ENCODE measurements at places on chromosomes 13 and 19.

- DNase-seq: no peak
Measured at GRCh38 chr19:19270749-19271571, 2.1 kb downstream of the TM6SF2 start.

GRCh38 chr13:37868691-37869505 is 674 bp downstream of the TRPC4 start:
- DNase-seq: no peak

GRCh38 chr13:44211286-44211685 is 162.3 kb upstream of the SERP2 start:
- no peak for DNase-seq

DNA sequence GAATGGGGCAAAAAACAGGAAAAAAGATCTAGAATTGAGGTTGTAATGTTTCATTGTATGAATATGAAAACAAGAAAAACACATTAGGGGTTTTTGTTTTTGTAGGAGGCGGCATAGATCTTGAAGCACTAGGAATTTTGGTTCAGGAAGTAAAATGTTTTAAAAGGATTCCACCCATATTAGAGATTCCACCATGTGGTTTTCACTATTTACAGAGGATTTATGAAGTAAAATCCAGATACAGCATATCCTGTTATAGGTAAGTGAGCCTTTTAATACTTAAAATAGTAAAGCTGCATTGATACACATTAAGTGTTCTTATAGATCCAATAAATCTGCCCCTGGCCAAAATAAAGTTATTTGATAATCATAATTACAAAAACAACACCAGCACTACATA is 61.4 kb downstream of the MICU2 start:
- no peak for DNase-seq

- no peak for DNase-seq
Measured at GRCh38 chr13:98446234-98446621, 130.7 kb downstream of the STK24 start.

- DNase-seq: no peak
Measured at GRCh38 chr19:14479309-14479974, 4.3 kb upstream of the PTGER1 start.

DNA sequence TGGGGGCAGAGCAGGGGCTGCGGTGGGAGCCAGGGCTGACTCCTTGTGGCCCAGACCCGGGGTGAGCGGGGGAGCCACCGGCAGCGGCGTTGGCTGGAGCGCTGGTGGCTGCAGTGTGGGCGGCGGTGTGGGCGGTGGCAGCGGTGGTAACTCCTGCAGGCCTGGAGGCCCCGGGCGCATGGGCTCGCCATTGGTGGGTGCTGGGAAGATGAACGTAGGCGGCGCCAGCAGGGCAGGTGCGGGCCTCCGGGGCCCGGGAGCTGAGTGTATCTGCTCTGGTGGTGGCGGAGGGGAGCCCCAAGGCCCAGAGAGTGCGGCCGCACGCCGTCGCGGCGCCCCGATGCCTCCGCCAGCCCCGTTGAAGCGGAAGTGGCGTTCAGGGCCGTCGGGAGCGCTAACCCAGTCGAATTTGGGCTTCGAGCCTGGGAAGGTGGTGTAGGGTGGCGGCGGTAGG is 2.0 kb downstream of the GGN start:
- no peak for DNase-seq

DNA sequence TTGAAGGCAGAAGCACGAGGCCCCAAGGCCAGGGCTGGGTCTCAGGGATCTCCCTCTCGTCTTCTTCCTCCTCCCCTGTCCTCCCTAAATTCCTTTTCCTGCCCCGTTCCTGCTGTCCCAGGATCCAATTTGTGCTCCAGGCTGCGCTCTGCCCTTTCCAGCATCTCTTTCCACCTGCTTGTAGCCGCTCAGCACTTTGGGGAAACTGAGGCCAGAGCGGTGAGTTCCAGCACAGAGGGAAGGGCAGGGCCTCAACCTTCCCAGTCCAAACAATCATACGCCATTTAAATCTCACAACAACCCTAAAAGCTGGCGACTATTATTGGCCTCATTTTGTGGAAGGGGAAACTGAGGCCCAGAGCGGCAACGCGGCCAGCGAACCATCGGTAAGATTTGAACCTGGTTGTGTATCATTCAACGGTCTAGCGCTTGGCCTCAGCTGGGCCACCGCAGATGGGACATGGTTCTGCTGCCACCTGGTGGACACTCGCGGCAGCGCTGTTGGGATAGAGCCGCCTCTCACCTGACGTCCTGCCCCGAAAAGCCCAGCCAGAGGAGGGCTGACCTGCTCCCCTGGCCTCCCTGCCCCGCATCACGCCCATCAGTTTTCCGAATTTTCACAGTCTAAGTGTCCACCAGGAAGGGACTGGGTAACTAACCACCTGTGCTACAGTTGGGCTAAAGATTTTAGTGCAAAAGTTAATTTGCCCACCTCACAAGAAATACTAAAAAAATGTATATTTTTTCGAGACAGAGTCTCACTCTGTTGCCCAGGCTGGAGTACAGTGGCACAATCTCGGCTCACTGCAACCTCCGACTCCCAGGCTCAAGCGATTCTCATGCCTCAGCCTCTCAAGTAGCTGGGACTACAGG is 4.2 kb upstream of the RPL18A start:
- DNase-seq: no peak

DNA sequence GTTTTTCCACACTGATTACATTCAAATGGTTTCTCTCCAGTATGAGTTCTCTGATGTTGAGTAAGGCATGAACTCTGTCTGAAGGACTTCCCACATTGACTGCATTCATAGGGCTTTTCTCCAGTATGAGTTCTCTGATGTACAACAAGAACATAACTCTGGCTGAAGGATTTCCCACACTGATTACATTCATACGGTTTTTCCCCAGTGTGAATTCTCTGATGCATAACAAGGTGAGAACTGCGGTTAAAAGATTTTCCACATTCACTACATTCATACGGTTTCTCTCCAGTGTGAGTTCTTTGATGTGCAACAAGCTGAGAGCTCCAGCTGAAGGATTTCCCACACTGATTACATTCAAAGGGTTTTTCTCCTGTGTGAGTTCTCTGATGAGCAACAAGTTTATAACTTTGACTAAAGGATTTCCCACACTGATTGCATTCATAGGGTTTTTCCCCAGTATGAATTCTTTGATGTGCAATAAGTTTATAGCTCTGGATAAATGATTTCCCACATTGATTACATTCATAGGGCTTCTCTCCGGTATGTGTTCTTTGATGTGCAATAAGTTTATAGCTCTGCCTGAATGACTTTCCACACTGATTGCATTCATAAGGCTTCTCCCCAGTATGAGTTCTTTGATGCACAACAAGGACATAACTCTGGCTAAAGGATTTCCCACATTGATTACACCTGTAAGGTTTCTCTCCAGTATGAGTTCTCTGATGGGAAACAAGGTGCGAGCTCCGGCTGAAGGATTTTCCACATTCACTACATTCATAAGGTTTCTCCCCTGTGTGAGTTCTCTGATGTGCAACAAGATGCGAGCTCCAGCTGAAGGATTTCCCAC is 23.5 kb downstream of the ZNF180 start:
- DNase-seq: no peak

DNA sequence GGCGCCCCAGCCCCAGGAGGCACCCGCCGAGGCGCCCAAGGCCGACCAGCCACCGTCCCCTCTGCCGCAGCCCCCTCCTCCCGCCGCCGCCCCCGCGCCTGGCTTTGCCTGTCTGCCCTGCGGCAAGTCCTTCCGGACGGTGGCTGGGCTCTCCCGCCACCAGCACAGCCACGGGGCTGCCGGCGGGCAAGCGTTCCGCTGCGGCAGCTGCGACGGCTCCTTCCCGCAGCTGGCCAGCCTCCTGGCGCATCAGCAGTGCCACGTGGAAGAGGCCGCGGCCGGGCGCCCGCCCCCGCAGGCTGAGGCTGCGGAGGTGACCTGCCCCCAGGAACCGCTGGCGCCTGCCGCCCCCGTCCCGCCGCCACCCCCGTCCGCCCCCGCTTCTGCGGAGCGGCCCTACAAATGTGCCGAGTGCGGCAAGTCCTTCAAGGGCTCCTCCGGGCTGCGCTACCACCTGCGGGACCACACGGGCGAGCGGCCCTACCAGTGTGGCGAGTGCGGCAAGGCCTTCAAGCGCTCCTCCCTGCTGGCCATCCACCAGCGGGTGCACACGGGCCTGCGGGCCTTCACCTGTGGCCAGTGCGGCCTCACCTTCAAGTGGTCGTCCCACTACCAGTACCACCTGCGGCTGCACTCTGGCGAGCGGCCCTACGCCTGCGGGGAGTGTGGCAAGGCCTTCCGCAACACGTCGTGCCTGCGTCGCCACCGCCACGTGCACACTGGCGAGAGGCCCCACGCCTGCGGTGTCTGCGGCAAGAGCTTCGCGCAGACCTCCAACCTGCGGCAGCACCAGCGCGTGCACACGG is 2.6 kb upstream of the NAT14 start:
- DNase-seq: no peak

DNA sequence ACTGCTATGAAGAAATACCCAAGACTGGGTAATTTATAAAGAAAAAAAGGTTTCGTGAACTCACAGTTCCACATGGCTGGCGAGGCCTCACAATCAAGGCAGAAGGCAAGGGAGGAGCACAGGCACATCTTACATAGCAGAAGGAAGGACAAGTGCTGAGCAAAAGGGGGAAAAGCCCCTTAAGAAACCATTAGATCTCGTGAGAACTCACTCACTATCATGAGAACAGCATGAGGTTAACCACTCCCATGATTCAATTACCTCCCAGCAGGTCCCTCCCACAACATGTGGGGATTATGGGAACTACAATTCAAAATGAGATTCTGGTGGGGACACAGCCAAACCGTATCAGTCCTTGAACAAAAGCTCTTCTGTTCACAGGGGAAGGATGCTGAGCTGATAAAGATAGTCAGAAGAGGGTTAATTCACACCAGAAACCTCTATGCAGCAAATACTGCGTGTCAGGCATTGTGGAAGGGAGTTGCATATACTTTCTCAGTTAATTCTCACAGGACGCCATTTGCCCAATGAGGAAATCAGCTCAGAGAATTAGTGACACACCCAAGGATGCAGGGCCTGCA is 246.2 kb downstream of the FOXO1 start:
- no peak for DNase-seq

DNA sequence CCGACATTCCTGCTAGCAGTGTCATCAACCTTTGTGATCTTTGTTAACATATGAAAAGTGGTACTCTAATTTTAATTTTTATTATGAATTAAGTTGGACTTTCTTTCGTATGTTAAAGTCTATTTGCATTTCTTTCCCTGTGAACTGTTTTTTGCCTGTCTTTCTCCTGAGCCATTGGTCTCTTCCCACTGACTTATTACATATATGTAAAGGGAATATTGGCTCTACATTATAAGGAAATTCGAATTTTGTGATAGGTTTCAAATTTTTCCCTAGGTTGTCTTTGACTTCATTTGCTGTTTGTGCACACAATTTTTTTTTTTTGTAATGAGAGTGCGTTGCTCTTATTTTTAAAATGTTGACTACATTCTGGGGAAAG is 442 bp upstream of the CDC16 start:
- peak; percentile 74 for DNase-seq

GRCh38 chr19:36547001-36547732 is 19.1 kb upstream of the ZNF260 start:
- no peak for DNase-seq

DNA sequence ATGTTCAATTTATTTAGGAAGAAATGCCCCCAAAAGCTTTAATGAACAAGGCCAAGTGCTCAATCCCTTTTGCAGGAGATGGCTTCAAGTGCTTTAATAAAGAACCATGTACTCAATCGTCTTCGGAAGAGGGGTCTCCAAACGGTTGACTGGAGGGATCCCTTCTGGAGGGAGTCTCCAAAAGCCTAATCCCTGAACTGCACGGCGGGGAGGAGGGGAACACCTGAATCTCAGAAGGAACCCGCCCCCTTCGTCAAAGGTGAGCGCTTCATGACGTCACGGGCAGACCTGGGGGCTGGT is 505 bp downstream of the PAF1 start:
- peak; percentile 92 for DNase-seq

DNA sequence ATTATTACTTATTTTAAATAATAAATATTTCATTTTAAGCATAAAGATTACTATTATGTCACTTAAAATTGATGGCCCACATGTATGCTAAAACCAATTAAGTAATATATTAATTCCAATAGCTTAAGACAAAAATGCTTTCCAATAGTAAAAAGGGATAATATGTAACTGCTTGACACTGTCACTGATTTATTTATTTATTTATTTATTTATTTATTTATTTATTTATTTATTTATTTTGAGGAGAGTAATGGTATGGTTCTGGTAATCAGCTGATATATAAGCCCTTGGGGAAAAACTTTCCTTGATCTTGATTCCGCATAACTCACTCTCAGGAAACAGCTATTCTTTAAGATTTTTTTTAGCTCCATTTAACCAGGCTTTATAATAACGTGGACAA is 903.0 kb upstream of the ATXN8OS start:
- DNase-seq: no peak

- DNase-seq: no peak
Measured at GRCh38 chr19:15296841-15297415, 35.4 kb downstream of the BRD4 start.

DNA sequence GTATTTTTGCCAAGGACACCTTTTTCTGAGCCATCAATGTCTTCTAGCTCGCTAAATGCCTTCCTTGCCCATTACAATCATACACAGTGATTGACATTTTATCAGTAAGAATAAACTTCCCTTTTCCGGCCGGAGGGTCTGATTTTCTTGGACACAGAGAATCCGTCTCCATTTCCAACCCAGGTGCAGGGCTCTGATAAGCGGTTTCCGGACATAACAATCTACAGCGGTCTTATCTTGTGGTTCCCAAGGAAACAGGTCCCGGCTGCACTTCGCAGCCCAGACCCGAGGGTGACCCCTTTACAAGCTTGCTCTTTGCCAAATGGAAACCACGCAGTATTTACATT is 5.1 kb upstream of the ZNF77 start:
- no peak for DNase-seq

GRCh38 chr13:73870970-73871935 is 263.0 kb downstream of the KLF12 start:
- DNase-seq: no peak

DNA sequence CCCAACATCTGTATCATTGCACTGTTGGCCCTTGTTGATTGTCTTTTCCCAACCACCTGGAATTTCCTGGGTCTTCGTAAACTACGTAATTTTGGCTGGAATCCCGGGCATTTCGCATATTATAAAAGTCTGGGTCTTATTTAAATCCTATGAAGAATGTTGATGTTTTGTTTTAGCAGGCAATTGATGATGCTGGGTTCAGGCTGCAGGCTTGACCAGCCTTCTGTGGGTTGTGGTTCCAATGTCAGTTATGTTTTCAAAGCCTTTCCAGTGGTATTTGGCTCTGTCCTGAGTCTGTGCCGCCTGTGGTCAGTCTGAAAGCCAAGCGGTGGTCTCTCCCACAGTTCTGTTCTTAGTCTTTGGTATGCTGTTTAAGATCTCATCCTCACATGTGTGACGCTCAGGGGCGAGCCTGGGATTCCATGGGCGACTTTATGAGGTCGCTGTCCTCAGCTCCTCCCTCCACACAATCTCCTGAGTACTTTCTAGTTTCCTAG is 12.4 kb downstream of the SLC35E1 start:
- DNase-seq: no peak

Measured in vagina (tissue), 2 donors.